ENCODE measurements at places on chromosomes 11 and 22.

- DNase-seq = no peak
Measured at GRCh38 chr11:10942620-10943019, 84.8 kb upstream of the ZBED5 start.

DNA sequence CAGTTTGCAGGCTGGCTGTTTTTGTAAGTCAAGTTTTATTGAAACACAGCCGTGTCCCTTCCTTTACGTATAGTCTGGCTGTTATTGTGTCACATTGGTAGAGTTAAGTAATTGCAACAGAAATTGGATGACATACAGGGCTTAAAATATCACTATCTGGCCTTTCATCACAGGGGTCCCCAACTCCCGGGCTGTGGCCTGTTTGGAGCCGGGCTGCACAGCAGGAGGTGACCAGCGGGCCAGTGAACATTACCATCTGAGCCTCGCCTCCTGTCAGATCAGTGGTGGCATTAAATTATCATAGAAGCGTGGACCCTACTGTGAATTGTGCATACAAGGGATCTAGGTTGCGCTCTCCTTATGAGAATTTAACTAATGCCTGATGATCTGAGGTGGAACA, 31.7 kb downstream of the EXT2 start:
- no peak for DNase-seq

DNA sequence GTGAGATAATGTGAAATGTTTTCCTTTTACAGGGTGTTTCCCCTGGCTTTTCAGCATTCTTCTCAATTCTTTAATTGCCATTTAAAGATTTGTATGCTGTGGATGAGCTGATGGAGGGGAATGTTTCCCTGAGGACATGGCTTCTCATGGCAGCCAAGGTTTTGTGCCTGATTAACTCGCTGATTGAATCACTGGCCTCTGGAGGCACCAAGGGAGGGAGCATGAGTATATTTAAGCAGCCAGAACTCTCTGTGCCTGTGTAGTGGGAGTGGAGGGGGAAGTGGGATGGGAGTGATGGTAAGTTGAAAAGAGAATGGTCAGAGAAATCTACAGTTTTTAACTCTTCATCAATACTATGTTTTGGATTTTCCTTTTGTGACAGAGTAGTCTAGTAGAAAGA, 88.7 kb downstream of the STIM1 start:
- no peak for DNase-seq

GRCh38 chr11:8833568-8834315, 77.2 kb upstream of the AKIP1 start:
- DNase-seq = no peak

DNA sequence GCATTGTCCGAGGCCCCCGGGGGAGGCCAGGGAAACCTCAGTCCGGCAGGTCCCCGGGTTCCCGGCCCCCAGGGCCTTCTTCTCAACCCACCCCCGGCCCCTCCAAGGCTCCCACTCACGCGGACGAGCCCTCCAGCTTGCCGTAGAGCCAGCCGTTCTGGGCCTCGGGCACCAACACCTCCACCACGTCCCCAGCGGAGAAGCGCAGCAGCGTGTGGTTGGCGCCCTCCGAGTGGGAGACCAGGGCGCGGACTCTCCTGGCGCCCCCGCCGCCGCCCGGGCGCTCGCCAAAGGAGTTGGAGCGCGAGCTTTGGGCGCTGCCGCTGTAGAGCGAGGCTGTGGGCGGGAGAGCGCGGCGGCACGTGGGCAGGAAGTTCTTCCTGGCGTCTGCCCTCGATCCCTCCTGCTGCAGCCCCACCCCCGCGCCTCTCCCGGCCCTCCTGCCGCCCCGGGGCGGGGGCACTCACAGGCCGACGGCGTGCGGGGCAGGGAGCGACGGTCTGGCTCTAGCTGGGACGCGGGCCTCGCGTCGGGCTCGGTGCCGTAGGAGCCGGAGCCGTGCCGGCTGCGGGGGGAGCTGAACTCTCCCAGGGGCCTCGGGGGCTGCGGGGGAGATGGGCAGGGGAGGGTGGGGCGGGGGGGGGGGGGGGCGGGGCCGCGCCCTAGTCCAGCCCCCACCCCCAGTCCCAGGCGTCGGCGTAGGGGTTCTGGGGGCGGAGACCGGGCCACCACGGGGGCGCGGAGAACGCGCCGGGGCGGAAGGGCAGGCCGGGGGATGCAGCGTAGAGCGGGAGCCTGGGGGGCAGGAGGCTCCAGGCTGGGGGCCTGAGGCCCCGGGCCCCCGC, 4.9 kb upstream of the SLC16A8 start:
- no peak for DNase-seq

GRCh38 chr11:118636569-118637290, 29.3 kb downstream of the PHLDB1 start:
- DNase-seq = no peak

All from hematopoietic multipotent progenitor cell treated with erythropoietin and hydrocortisone succinate and interleukin-3 and kit ligand, for 8 days (in vitro differentiated cells).